ENCODE measurements at places on chromosomes 6 and 20. TPM values are rescaled to one million over a fixed set of nuclear protein-coding genes. Genes with fewer than 3 reads are reported as not detected.

- H3K4me3 ChIP-seq: no peak overlapping the region
- no peak overlapping the region for H3K27ac ChIP-seq
- no peak for DNase-seq
- H3K36me3 ChIP-seq: no peaks in the 10 kb centered on the region
- no peaks in the 10 kb centered on the region for H3K27me3 ChIP-seq
- no peaks in the 10 kb centered on the region for H3K4me1 ChIP-seq
Measured at GRCh38 chr20:12875510-12875909, 133.3 kb upstream of the SPTLC3 start.

PTPRK gene
- 24.5 TPM for total RNA-seq

RHAG gene
- not detected for total RNA-seq

DEFB124 gene
- total RNA-seq: not detected

DNA sequence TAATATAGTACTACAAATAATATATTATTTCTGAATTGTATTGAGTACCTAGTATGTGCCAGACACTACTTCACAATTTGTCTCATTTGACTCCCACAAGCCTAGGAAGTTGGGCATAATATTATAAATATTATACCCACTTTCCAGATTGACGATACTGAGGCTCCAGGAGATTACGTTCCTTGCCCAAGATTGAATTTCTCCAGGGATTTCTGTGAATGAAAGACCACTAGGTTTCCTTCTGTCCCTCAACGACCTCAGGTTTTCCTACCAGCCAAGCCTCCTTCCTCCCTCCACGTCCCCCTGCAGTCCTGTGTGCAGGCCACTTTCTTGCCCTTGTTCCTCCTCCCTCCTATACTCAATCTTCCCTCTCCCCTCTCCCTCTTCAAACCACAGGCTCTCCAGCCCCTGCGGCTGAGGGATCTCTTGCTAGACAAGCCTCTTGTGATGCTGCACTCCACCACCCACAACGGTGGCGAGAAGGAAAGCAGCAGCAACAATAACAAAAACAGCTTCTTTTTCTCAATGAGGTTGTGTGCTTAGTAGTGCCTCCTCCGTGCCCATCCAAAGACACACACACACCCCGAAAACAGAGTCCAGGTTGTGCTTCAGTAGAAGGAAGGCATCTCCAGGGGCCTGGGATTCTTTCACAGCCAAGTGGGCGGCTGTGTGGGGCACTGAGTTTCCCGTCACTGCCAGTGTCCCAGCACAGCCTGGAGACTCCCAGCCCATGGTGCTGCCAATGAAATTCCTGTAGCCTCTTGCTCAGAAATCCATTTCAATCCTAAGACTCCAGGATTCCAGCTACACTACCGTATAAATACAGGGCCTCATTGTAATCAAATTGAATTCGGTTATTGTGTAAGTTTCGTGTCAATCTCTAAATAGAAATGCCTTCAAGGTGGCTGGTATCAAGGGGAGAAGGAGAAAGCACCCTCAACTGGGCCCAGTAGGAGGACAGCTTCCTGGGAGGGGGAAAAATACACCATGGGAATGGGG is 94.4 kb downstream of the NCR2 start:
- H3K36me3 ChIP-seq: no peaks in the 10 kb centered on the region
- H3K27me3 ChIP-seq: no peaks in the 10 kb centered on the region
- no peak overlapping the region for H3K27ac ChIP-seq
- no peak overlapping the region for H3K4me3 ChIP-seq

PTGIS gene
- total RNA-seq: not detected

- no peak overlapping the region for H3K27ac ChIP-seq
- no peak for DNase-seq
- no peak overlapping the region for H3K4me3 ChIP-seq
- no peaks in the 10 kb centered on the region for H3K4me1 ChIP-seq
Measured at GRCh38 chr20:57464642-57465211, 60.2 kb downstream of the CTCFL start.

GRCh38 chr6:165220045-165220444 is 89.4 kb downstream of the C6orf118 start:
- H3K36me3 ChIP-seq: no peaks in the 10 kb centered on the region
- peaks cover 13% of the 10 kb centered on the region for H3K4me1 ChIP-seq
- no peak for DNase-seq

GRCh38 chr6:41650120-41650519 is 11.9 kb downstream of the MDFI start:
- no peaks in the 10 kb centered on the region for H3K4me1 ChIP-seq
- H3K36me3 ChIP-seq: no peaks in the 10 kb centered on the region
- no peak overlapping the region for H3K27ac ChIP-seq
- H3K4me3 ChIP-seq: no peak overlapping the region

DNA sequence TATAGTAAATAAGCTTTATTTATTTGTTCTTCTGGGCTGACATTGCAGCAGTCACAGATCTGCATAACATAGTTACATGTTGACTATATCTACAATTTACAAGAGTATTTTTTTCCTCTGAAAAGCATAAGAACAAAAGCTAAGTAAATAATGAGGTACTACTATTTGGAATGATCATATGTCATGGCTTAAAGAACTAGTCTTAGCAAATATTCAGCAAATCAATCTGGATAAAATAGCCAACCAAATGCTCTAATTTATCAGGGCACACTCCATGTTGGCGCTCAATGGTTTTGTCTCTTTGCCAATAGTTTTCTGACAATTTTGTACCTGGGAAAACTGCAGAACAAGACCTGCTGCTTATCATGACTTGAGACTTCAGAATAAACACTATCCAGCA is 233.4 kb upstream of the RIN2 start:
- H3K27ac ChIP-seq: no peak overlapping the region
- peaks cover 3% of the 10 kb centered on the region for H3K27me3 ChIP-seq
- no peak for DNase-seq
- no peaks in the 10 kb centered on the region for H3K36me3 ChIP-seq
- no peaks in the 10 kb centered on the region for H3K4me1 ChIP-seq

GRCh38 chr6:37139230-37139962 is 30.6 kb upstream of the PIM1 start:
- H3K36me3 ChIP-seq: no peaks in the 10 kb centered on the region
- peak overlapping the region; percentile 99 for H3K27ac ChIP-seq
- no peak overlapping the region for H3K4me3 ChIP-seq
- DNase-seq: no peak

OPN5 gene
- total RNA-seq: not detected

- H3K4me1 ChIP-seq: peaks cover 30% of the 10 kb centered on the region
- H3K27me3 ChIP-seq: no peaks in the 10 kb centered on the region
- no peaks in the 10 kb centered on the region for H3K36me3 ChIP-seq
- no peak overlapping the region for H3K4me3 ChIP-seq
Measured at GRCh38 chr6:45115696-45116095, 212.4 kb upstream of the RUNX2 start.

GRCh38 chr20:48822879-48823385 is 4.9 kb downstream of the PREX1 start:
- no peak overlapping the region for H3K4me3 ChIP-seq
- no peak overlapping the region for H3K27ac ChIP-seq
- H3K27me3 ChIP-seq: no peaks in the 10 kb centered on the region
- no peak for DNase-seq
- peaks cover 6% of the 10 kb centered on the region for H3K36me3 ChIP-seq

GRCh38 chr20:41532935-41533334 is 85.2 kb downstream of the CHD6 start:
- H3K4me1 ChIP-seq: 0 out of 2 replicates have a peak, but pooled peaks cover 4% of the 10 kb centered on the region
- no peaks in the 10 kb centered on the region for H3K27me3 ChIP-seq
- no peak overlapping the region for H3K27ac ChIP-seq
- no peak for DNase-seq
- H3K4me3 ChIP-seq: no peak overlapping the region
- peaks cover 12% of the 10 kb centered on the region for H3K36me3 ChIP-seq

ZDHHC14 gene
- total RNA-seq: 5.7 TPM

PSMB1 gene
- 628 TPM for total RNA-seq

GRCh38 chr6:31715022-31715958 is at the start of gene LY6G6D:
Gene LY6G6D, plus strand, starts transcription at chr6:31715348. Its CDS starts 8 bp downstream, at chr6:31715356.
- H3K27me3 ChIP-seq: no peaks in the 10 kb centered on the region
- no peak within 1 kb of the TSS for H3K4me3 ChIP-seq
- H3K27ac ChIP-seq: no peak within 1 kb of the TSS
- no peaks in the 10 kb centered on the region for H3K36me3 ChIP-seq
- DNase-seq: no peak

Measured in SJSA1 (cell line).